Cerebellar nuclear complex (tissue), 1 donor: ENCODE measurements at places on chromosomes 3 and 15.

DNA sequence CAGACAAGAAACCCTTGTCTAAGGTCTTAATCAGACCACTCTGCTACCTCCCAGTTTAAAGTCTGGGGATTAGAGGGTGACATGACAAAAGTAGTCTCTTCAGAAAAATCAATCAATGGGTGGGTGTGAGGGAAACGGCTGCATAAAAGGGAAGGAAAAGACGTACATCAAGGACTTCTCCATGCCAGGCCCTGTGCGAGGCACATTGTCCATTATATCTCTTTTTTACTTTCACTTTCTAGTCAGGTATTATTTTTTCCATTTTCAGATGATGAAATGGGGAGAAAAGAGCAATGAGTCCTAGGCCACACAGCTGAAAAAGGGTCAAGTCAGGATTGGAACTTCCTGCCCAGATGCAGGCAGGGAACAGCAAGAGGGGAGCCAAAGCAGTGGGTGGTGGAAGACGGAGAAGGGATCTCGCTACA lies 4.6 kb upstream of the CX3CR1 start:
- no peak for DNase-seq

- DNase-seq = no peak
Observed at GRCh38 chr3:41848753-41849574, 112.9 kb downstream of the ULK4 start.

DNA sequence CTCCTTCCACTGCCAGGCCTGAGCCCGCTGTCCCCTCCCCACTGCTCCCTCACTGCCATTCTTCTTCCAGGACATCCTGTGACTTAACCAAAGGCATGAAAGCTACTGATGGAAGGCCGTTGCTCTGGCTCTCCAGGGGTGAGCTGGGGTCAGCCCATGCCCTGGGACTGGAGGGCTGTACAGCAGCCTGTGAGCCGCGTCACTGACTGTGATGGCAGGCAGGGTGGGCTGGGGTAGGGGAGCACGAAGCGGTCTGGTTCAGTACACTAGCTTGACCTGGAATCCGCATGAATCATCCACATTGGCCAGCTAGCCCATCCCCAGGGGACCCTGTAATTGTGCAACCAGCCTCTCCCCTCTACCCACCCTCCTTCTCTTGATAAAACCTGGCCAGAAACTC lies 30.8 kb downstream of the CORO2B start:
- no peak for DNase-seq

DNA sequence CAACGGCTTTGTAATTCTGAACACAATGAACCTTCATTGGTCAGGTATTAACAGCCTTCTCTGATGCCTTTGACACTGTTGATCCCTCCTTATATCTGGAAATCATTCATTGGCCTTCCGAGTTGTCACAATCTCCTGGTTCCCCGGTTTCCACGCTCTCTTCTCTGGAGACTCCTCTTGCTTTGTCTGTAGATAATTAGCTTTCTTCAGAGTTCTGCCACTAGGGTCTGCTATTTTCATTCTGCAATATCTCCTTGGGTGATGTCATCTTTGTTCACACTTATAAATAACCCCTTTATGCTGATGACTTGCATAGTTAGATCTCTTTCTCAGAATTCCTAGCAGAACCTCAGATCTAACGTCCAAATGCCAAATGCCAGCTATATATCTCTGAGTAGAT lies 583.8 kb upstream of the ZNF717 start:
- no peak for DNase-seq

DNA sequence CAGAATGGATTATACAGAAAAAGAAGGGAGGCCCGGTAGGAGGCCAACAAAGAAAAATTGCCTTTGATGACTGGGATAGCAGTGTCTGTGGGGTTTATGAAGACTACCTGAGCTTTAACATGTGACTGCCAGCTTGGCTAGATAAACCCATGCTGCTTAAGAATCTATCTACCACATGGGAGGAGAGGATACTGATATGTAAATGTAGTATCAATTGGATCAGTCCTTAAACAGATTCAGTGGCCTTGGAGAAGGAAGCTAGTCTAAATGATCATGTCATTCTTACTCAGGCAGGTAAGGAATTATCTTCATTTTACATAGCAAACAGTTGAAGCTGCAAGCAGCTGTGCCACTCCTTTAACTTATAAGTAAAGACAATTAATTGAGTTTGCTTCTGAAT lies 50.0 kb upstream of the SYNPR start:
- DNase-seq = no peak

GRCh38 chr3:72102112-72102616 lies 317.2 kb upstream of the PROK2 start:
- no peak for DNase-seq

DNA sequence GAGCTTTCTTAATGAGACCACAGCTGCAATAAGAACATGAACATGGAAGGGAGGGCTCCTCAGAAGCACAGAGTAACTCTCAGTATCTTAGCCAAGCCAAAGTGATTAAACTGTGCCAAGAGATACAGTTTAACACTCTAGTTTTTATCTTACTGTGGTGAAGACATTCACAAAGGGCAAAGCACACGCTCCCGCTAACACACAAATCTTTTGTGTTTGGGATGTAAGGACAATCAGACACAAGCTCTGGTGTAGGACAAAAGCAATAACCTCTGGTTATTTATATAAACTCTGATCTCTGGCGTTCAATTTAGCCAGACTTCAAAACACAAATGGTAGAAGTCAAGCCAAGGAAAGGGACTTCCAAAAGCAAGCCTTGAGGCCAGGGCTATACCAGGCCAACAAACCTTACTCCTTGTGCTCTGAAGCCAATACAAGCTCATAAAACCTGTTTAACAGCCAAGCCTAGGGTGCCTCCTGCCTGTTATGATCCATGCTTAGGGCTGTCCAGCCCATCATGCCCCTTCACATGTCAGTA lies 27.8 kb downstream of the DPH3 start:
- no peak for DNase-seq

DNA sequence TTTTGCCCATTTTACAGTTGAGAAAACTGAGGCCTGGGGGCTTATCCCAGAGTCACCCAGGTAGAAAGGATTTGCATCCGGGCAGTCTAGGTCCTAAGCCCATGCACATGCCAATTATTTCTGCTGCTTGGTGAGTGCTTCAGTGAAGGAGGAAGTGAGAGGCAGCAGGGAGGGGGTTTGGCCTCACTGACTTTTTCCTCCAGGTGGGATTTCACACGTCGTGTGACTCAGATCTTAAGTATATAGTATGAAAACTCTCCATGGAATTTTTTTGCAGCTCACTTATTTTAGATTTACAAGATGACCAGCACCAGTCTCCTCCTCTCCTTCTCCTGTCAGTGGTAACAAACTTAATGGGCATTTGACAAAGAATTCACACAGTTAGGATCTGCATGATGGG lies 4.6 kb downstream of the ITGA11 start:
- DNase-seq = no peak

DNA sequence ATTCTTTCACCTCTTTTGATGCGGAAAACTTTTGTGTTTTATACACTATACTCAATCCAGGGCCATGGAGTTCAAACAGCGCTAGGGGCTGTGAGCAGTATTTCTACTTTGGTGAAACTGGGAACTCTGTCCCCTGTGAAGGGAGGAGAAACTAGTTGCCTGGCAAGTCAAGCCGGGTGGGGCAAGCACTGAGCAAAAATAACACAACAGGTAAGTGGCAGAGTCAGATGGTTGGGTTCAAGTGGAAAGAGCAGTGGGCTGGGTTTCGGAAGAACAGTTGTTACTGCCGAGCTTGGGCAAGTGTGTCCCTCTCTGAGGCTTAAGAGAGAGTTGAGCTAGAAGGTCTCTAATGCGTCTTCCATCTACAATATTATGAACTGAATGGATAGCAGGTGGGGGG lies 59.7 kb upstream of the ROPN1 start:
- no peak for DNase-seq

GRCh38 chr3:158165730-158166129 lies 55.8 kb downstream of the RSRC1 start:
- DNase-seq = no peak

- no peak for DNase-seq
Observed at GRCh38 chr15:92159906-92160841, 233.5 kb upstream of the ST8SIA2 start.

DNA sequence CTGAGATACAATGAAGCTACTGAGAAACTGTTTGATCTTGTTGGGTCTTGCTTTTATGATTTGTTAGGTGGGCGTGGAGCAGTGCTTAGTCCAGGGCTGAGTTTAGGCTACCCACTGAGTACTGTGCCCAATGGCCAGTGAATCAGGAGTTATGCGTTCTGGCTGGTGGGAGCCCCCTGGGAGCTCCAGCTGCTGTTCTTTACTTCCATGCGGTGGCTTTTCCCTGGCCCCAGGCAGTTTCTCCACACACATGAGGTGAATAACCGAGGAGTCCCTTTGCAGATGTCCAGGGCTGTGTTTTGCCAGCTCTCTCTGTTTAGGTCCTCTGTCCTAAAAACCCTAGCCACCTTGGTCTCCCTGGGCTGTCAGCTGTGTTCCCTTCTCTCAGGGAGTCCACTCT lies 106.5 kb downstream of the KLF13 start:
- DNase-seq = no peak

DNA sequence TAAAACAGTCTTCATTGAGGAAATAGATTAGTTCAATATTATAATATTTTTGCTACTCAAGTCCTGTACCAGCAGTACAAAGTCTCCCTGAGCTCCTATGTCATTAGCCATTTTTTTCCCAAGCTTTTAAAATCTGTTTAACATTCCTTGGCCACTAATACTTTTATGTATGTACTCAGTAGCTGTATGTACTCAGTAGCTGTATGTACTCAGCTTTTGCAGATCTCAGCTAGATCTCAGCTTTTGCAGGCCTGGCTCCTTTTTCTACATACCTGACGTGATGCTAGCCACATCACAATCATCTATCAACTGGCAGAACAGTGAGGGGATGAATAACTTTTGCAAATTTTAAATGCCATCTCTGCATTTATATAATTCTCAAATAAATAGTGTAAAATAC lies 13.8 kb downstream of the SLC9C1 start:
- DNase-seq = no peak

DNA sequence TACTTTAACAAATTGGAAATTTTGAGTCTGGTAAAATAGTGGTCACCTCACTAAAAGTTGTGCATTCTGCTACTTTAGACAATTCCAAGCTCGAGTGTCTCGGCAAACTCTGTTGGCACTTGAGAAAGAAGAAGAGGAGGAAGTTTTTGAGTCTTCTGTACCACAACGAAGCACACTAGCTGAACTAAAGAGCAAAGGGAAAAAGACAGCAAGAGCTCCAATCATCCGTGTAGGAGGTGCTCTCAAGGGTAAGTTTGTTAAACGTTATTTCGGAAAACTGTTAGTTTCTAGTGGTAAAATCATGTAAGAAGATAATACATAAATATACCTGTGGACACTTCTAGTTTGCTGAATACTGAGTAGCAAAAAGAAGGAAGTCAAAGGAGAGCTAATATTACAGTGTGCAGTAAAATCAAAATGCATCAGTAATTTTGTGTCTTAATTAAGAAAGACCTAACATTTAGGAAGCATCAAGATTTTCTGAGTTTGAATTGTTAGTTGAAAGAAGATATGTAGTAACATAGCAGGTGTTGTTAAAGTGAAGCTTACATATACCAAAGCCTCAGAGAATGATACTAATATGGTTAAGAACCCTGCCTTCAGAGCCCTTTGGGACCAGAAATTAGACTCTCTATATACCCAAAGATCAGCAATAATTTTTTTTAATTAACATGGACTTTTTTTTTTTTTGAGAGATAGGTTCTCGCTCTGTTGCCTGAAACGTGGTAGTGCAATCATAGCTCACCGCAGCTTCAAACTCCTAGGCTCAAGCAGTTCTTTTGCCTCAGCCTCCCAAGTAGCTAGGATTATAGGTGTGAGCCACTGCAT lies 23.0 kb downstream of the BUB1B start:
- DNase-seq = no peak

- no peak for DNase-seq
Observed at GRCh38 chr3:187875863-187876262, 130.6 kb upstream of the BCL6 start.

GRCh38 chr15:65329984-65330735 lies 25.7 kb downstream of the RNU5B-1 start:
- no peak for DNase-seq

DNA sequence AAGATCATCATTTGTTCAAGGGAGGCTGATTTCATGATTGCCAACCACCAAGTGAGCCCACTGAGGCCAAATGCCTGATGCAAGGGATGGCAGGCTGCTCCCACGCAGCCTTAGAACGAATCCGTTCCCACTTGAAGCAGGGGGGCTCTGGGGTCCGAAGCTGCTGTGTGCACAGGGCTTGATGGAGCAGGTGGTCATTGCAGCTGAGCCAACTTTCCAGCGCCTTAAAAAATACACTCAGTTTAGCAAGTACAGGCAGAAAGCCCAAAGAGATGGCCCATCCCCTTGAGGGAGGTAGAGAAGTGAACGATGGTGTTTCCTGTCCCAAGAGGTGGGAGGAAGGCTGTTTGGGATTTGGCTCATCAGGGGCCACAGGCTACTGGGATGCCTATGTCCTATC lies 16.7 kb downstream of the LIMD1 start:
- DNase-seq = no peak

DNA sequence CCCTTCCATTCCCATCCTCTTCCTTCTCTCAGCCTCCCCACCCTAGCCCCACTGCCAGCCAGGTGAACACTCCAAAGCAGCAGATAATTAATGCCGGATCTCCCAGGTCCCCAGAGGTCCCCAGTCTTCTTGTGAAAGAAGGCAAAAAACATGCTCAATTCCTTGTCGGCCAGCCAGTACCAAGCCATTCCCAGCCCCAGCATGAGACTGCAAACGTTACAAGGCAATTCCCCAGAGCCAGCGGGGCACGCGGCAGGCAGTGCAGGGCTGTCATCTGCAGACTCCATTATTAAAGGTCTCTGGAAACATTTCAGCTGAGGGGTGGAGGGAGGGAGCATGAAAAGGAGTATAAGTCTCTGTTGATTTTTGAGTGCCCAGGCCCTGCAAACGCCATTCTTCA lies 117.8 kb downstream of the XXYLT1 start:
- DNase-seq = no peak

DNA sequence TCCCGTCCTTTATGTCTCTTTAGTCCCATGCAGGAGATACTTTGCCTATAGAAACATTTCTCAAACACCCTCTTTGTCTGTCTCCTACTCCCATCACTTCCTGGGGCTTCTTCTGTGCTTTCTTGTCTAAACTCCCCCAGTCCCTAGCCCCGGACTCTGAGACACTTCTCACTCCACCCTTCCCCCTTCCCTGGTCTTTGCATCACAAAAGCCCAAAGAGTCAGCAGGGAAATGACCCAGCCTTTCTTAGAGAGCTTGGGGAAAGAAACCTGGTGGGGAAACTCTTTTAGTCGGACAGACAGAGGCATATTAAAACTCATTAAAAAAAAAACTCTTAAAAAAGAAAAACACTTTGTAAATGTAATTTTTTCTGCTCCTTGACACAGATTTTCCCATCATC lies 211.2 kb downstream of the TJP1 start:
- no peak for DNase-seq

GRCh38 chr3:193987186-193987585 lies 148.8 kb upstream of the HES1 start:
- no peak for DNase-seq

GRCh38 chr3:196180346-196180745 lies 30.9 kb downstream of the ZDHHC19 start:
- no peak for DNase-seq

DNA sequence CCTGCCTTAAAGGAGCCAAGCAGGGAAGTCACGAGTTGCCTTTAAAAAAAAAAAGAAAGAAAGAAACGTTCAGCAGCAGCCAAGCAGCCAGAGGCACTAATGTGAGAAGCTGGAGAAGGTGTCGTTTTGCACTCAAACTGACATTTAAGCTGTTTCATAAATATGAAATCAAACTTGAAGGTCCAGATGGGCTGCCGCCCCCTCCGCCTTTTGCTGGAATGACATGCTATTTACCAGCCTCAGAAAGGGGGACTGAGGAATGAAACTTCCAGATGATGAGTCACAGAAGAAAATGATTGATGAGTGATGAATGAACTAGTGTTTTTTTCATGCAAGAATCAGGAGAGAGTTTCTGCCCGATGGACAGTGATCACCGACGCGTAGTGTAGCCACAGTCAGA lies 396.8 kb downstream of the IGSF11 start:
- no peak for DNase-seq
